Fibroblast of the conjunctiva (primary cell): ENCODE measurements at places on chromosomes 1 and 21.

DNA sequence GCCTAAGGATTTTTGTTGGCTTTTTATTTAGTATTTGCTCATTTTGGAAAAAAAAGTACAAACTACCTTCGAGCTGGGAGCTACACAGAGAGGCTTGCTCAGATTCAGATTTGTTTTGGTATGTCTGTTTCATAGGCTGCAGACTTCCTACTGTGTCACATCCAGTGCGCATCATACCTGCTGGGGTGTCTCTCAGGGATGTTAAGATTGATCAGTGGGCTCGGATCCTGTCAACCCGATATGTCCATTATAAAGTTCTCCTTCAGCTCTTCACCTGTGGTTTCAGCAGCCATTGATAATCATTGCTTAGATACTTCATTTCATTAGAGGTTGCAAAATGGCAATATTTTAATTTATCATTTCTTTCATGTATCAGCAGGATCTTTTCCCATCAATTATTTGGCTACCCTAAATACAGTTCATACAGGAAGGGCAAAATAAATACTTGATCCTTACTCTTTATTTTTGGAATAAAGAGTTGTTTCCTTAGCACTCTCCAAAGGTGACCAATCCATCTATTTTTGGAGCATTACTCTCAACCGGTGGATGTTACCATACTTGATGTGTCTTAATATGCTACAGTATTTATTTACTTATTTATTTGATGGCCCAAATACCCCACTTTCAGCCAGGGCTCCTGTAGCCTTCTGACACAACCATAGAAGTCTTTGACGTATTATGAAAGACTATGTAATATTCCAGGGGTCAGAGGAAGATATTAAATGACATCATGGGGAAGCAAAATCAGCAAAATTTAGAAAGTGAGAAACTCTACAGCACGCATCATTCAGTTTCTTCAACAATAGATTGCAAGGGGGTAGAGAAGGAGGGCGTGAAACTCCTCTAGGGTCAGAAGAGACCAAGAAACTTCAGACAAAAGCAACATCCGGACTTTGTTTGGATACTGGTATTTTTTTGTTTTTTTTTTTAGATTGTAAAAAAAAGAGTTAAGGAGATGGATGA lies 55.3 kb upstream of the HNRNPU start:
- DNase-seq = no peak

- no peak for DNase-seq
Observed at GRCh38 chr1:47395433-47395832, 20.7 kb upstream of the FOXE3 start.

GRCh38 chr1:163056831-163057230 lies 12.3 kb upstream of the RGS4 start:
- no peak for DNase-seq

- no peak for DNase-seq
Observed at GRCh38 chr1:71885171-71885570, 397.2 kb downstream of the NEGR1 start.

GRCh38 chr1:15681349-15682292 lies 2.5 kb upstream of the PLEKHM2 start:
- DNase-seq = no peak

DNA sequence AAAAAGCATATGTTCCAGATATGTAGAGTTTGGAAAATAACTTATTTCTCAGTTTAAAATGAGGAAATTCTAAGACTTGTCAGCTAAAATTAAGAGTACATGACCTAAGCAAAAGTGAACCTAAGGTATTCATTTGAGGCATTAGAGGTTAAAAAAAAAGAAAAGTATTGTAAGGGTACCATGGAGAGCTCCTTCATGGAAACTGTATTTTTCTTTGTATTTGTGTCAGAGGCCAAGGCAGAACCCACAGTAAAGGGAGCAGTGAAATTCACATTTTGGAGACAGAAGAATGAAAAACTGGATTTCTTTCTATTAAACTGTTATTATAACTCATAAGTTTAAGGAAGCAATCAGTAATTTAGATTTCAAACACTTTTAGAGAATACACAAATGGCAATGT lies 1494.8 kb downstream of the KCNT2 start:
- DNase-seq = no peak

GRCh38 chr1:4310396-4310923 lies 343.9 kb upstream of the AJAP1 start:
- DNase-seq = no peak
